Nephron progenitor cell (in vitro differentiated cells): ENCODE measurements at places on chromosomes 7 and 10.

- DNase-seq: no peak
Measured at GRCh38 chr7:41661596-41661995, 41.3 kb downstream of the INHBA start.

DNA sequence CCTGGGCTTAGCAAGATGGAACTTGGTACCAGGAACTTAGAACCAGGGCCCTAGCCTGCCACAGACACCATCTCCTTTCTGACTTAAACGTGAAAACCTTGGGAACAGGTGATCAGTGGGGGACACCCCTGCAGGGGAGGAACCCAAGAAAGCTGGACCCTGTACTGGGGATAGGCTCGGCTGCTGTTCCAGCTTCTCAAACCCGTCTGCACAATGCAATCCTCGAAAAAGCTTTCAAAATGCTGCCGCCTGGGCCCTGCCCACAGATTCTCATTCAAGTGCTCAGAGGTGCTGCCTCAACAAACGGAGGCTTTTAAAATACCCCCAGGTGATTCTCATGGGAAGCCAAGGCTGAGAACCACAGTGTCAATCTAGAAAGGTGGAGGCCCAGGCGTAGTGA lies 169.7 kb downstream of the ARHGAP21 start:
- DNase-seq: no peak

- DNase-seq: no peak
Measured at GRCh38 chr10:67471022-67471421, 225.0 kb downstream of the CTNNA3 start.

- DNase-seq: no peak
Measured at GRCh38 chr10:839550-840205, 91.8 kb downstream of the LARP4B start.

DNA sequence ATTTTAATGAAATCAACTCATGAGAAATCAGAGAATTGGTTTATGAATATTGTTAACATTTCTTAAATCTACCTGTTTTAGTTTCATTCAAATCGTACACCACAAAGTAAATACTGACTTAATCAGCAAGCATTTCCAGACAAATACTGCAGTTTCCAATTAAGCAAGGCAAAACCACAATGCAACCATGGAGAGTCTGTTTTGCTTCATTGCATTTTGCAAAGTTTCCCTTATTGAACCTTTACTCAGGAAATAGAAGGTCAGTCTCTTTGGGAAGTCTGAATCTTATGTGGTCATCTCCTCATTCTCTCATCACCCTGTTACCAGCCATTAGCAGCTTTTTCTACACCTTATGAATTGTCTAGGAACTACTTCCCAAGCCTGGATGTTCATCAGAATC lies 400.5 kb downstream of the IPMK start:
- no peak for DNase-seq
